ENCODE measurements at places on chromosomes 6 and 20. TPM values are rescaled to one million over a fixed set of nuclear protein-coding genes. Genes with fewer than 3 reads are reported as not detected.

DNA sequence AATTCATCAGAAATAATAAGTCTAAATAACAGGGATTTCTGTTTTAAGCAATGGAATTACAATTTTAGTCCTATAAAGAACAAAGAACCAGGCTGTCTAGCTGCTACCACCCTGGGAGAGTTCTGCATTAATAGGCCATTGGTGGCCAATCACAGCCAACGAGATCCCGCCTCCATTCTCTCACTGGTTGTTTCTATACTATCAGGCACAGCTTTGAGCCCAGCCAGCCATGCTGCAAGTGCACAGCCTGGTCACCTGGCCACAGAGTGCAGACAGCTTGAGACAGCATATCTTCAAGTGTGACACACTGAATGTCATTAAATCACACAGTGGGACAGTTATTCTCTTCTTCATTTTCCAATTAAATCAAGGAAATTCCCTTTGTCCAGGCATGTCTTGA, 16.1 kb upstream of the RAB22A start:
- peak; percentile 47 for DNase-seq

SOX18 gene
- 34.3 TPM for total RNA-seq

DNA sequence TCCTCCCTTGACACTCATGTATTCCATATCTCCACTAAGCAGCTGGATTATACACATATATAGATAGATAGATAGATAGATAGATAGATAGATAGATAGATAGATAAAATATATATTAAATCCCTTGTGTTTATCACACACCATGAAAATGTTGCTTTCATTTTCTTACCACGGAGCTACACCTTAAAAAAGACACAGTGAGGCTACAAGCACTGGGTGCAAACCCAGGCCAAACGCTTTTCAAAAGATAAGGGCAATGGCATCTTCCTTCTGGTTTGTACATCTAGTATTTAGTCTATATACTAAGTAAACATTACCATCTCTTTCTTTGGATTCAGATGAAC, 377.1 kb downstream of the ESR1 start:
- no peak for DNase-seq

CFAP61 gene
- total RNA-seq, result 36.9 TPM

PLA2G7 gene
- 0.27 TPM for total RNA-seq

DNA sequence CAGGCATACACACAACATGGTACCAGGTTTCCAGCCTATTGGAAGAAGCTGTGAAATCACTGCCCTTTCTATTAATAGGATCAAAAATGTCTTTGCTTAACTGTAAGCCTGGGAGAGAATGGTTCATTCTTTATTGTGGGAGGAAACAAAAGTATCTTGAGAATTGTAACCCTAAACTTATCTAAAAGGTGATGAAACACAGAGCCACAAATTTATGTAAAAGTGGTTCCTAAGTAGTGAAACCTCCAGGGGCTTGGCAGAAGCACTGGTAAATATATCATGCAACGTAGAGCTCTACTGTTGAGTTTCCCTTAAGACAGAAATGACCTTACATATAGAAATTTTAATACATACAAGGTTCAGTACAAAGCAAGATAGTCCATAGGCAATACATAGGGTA, 17.2 kb upstream of the NOX3 start:
- no peak for DNase-seq

GRCh38 chr20:56750430-56750829, 121.3 kb downstream of the TFAP2C start:
- DNase-seq, result no peak

DNA sequence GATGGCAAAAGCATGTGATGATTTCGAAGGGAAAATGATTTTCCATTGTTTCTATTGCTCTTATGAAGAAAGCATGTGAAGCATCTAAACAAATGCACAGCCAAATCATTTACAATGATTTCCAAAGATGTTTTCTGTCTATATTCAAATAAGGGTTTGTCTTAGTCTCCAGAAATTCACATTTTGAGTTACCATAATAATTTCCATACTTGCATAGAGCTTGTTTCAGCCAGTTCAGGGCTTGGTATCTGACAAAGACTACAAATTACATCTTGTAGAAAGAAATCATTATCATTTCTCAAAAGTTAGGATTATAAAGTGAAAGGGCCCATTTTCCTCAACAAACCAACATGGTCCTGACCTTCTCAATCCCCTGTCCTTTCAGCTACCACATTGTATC, 74.4 kb upstream of the PLEKHG1 start:
- no peak for DNase-seq

DNA sequence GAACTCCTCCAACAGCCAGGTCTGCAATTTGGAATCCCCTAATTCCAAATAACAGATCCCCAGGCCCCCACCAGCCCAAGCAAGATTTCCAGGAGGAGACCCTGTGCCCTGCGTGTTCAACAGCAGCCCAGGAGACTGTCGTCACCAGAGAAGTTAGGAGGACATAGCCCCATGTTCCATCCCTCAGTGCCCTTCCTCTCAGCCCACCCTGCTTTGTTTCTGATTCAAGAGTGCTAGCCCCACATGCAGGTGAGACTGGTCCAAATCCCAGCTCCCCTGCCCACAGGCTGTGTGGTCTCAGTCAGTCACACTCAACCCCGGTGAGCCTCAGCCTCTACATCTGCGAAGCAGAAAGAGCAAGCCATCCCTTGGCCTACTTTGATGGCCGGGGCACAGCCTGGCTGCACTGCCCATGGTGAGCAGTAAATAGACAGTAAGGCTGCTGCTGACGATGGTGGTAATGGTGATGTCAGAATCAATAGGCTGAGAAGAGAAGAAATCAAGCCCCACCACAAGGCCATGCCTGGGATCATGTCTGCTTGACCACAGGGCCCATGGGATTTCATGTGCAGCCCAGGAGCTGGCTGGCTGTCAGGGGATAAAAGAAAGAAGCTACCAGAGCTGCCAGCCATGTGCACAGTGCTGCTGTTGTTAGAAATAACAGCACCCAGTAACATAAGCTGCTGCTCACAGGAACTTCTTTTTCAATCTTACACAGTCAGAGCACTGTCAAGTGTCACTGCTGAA, 51.5 kb upstream of the NXT1 start:
- DNase-seq, result no peak

PROKR2 gene
- not detected for total RNA-seq

- DNase-seq, result no peak
Observed at GRCh38 chr20:47487175-47487917, 14.3 kb upstream of the NCOA3 start.

TNF gene
- total RNA-seq, result 0.59 TPM

FAM135A gene
- 14.3 TPM for total RNA-seq

- no peak for DNase-seq
Observed at GRCh38 chr6:36327226-36327918, 9.3 kb downstream of the BNIP5 start.

- no peak for DNase-seq
Observed at GRCh38 chr6:23202207-23202606, 632.8 kb downstream of the HDGFL1 start.

DNA sequence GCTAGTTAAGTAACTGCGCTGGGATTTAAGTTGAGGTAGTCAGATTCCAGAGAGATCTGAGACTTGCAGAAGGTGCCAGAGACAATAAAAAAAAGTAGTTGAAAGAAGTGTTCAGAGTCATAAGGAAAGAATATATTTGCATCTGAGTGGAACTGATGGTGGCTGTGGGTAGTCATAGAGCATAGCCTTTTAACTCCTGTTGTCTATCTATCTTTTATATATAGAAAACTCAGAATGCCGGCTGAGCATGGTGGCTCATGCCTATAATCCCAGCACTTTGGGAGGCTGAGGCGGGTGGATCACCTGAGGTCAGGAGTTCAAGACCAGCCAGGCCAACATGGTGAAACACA, 62.0 kb downstream of the CARMIL1 start:
- DNase-seq, result no peak

RIPPLY2 gene
- total RNA-seq, result not detected

PLN gene
- total RNA-seq, result 2,342 TPM

DNA sequence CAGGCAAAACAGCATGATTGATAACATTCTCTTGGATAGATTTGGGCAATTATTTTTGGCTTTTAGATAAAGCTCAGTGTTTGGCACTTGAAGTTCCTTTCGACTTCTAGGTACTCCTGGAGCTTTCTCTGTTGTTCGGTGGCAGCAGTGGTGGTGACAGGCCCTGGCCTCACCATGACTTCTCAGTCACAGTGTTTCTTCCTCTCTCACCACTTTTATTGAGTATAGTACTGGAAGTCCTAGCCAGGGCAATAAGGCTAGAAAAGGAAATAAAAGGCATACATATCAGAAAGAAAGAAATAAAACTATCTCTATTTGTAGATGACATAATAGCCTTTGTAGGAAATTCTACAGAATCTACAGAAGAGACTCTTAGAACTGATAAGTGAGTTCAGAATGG, 101.2 kb upstream of the SIRPG start:
- no peak for DNase-seq

PKIB gene
- total RNA-seq, result 0.22 TPM

CD83 gene
- total RNA-seq, result 1.6 TPM

GRCh38 chr20:50992733-50993457, 30.0 kb downstream of the KCNG1 start:
- no peak for DNase-seq

SPATA25 gene
- total RNA-seq, result 1.7 TPM

SEL1L2 gene
- 0.43 TPM for total RNA-seq

GRCh38 chr6:44740566-44741120, 353.1 kb downstream of the CDC5L start:
- DNase-seq, result no peak

DNA sequence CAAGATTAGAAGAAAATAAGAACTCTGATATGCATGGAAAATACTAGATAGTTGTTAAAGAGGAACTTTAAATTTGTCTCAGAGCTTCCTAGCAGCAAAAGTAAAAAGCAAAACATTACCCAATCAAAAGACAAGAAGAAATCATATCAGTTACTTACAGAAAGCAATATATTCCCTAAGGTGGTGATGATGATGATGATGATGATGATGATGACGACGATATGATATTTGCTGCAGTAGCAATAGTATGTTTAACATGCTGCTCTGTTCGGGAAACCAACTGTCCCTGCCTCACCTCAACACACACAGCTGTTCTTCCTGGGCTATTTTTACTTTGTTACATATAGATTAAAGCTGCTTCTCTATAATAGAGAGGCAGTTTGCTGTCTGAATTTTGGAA, 12.0 kb upstream of the TBX18 start:
- no peak for DNase-seq

GATA5 gene
- 1.7 TPM for total RNA-seq

PEX3 gene
- 17.9 TPM for total RNA-seq

BTNL2 gene
- total RNA-seq, result not detected

- DNase-seq, result no peak
Observed at GRCh38 chr6:27879837-27880236, 32.4 kb downstream of the OR2B2 start.

DNA sequence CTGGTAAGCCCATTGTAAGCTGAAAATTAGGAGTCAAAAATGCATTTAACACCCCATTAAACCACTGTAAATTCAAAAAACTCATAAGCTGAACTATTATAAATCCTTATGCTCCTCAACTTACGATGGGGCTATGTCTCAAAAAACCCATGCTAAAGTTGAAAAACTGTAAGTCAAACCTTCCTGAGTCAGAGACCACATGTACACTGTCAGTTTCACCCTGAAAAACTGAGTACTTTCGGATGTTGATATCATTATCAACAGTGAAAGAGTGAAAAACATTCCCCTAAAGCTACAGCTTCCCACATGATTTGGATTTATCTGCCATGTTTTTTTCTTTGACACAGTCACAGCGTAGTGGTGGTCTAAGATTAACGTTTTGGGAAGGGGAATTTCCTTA, 14.2 kb downstream of the RAB23 start:
- DNase-seq, result no peak

DNA sequence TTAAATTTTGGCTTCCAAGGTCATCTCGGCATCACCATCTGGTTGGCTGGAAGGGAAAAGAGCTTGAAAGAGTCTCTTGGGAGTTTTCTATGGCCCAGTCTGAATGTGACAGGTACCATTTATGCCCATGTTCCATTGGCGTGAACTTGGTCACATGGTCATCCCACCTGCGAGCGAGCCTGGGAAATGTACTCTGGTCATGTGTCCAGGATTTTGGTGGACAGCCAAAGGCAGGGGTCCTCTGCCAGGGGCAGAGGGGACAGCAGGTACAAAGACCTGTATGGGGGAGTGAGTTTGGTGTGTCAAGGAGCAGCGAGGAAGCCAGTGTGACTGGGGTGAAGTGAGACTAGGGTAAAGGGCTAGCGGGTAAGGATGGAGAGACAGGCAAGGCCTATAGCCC, 112.6 kb downstream of the CDC5L start:
- DNase-seq, result no peak

GRCh38 chr6:169975701-169976100, 224.3 kb downstream of the ERMARD start:
- no peak for DNase-seq

HM13 gene
- 40.9 TPM for total RNA-seq

DNA sequence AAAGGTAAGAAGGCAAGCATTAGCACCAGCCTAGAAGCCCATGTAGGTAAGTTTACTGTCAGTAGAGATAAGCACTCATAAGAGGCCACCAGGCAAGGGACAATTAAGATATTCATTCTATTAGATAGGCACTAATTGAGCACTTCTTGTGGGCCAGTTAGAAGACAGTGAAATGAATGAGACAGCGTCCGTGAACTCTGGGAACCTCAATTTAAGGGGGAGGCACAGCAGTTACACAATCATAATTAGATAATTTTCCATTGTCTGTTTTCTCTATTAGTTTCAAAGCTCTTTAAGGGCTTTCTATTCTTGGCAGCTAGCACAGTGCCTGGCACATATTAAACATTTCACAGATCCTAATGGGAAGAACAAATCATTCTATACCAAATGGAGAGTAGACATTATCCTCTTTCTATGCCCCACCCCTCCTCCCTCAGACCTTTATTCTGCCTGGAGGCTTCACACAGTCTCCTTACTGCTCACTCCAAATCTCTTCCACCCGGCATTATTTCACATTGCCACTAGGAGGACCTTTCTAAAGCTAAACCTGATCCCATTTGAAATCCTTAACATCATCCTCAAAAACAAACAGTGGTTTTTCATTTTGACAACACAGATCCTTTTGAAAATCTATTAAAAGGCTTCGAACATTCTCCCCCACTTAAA, 529.6 kb downstream of the ADGRB3 start:
- DNase-seq, result no peak

DNA sequence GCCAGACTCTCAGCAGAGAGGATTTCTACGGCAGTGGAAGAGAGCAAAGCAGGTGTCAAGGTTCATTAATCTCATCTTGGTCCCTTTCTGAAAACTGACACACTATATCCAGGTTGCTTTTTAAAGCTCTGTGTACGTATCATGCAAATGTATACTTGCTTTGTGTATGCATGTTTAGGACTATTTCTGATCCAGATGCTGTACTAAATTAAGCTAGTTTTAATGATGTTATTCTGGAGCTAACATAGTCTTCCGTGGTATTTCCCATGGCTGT, 59.2 kb upstream of the SNX9 start:
- DNase-seq, result no peak

ARHGAP18 gene
- total RNA-seq, result 7.9 TPM
